Activated CD8-positive, alpha-beta memory T cell treated with anti-CD3 and anti-CD28 coated beads for 1 hour (primary cell): ENCODE measurements at places on chromosomes 5 and 9.

- DNase-seq = no peak
These were observed 820.8 kb upstream of the EDIL3 start for GRCh38 chr5:85205430-85205829.

DNA sequence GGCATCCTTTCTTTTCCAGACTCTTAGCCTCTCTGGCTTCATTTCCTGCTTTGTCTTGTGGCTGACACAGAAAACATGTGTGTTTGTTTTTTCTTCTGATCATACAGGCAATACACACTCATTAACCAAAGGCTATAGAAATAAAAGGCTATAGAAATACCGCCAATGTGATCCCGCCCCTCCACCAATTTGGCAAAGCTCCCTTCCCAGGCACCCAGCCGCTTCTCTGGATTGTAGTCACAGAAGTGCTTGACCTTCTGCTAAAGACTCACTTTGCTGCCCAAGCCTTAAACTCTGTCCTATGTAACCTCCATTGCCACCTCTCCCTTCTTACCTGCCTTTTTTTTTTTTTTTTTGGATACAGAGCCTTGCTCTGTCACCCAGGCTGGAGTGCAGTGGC lies 5.3 kb downstream of the TXNDC15 start:
- no peak for DNase-seq

- no peak for DNase-seq
These were observed 142.9 kb downstream of the AOPEP start for GRCh38 chr9:94869415-94869843.

- no peak for DNase-seq
These were observed 133.0 kb downstream of the C9orf50 start for GRCh38 chr9:129487658-129488483.

- no peak for DNase-seq
These were observed 11.5 kb upstream of the OTULINL start for GRCh38 chr5:14569948-14570691.

GRCh38 chr9:38422555-38423260 lies 1.5 kb downstream of the IGFBPL1 start:
- no peak for DNase-seq

- no peak for DNase-seq
These were observed 70.4 kb downstream of the HRH2 start for GRCh38 chr5:175728316-175728715.

- DNase-seq = no peak
These were observed 476.8 kb downstream of the CETN3 start for GRCh38 chr5:89932771-89933181.

GRCh38 chr5:167509076-167509475 lies 782.4 kb upstream of the WWC1 start:
- no peak for DNase-seq

GRCh38 chr9:106228861-106229260 lies 534.5 kb downstream of the TMEM38B start:
- no peak for DNase-seq

- DNase-seq = no peak
These were observed 248.6 kb downstream of the IRX1 start for GRCh38 chr5:3844266-3844665.

DNA sequence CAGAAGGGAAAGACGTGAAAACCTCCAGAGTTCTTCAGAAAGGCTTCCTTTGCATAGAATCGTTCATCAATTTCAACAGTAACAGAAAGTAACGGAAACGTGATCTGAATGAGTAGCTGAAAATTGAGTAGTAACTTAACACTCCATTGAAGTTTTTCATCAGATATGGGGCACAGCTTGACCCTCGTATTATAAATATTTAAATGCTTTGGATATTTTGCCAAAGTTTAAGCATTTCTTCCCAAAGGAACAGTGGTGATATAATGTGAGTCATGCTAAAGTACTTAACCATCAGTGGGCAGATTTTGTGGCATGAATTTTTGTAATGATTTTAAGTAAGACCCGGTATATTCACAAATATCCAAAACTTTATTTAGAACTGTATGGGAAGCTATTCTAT lies 67.4 kb upstream of the ADAMTS19 start:
- no peak for DNase-seq

DNA sequence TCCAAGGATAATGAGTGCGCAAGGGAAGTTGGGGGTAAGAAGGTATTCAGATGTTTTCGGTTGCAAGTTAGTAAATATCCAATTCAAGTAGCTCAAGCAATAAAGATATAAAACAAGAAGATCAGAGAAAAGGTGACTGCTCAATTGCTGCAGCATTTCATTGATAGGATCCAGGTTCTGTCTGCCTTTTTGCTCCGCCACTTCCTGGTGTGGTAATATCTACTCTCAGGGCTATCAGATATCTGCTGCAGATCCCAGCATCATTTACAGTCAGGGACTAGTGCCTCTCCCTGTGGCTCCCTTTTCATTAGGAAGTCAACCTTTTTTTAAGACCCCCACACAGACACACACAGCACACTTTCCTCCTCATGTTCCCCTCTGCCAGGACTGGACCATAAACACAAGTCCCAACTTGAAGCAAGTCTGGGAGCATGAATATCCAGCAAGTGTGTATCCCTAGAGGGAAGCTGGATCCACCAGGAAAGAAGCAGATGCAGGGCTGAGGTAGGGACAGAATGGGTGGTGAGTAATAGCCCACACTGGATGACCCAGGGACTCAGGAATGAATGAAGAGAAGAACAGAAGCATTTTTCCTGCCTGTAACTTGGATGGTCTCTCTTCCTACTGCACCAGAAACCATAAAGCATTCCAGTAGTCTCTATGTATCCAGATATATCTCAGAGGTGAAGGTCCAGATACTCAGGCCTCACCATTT lies 53.7 kb downstream of the ZNF622 start:
- DNase-seq = no peak

DNA sequence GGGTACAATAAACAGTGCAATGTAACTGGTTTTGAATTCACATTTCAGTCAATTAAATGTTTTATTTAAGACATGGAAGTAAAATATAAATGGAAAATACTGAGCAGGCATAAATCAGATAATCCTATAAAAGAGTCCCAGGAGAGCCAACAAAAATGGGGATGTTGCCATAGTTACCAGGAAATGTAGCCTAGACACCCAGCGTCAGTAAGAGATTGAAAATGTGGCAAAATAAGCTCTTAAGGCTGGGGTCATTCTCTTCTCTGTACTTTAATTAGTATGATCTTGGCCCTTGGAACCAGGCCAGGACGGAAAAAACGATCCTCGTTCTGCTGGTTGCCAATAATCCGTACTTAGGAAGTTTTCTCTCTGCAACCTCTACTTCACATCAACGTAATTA lies 18.9 kb upstream of the RASEF start:
- DNase-seq = no peak

DNA sequence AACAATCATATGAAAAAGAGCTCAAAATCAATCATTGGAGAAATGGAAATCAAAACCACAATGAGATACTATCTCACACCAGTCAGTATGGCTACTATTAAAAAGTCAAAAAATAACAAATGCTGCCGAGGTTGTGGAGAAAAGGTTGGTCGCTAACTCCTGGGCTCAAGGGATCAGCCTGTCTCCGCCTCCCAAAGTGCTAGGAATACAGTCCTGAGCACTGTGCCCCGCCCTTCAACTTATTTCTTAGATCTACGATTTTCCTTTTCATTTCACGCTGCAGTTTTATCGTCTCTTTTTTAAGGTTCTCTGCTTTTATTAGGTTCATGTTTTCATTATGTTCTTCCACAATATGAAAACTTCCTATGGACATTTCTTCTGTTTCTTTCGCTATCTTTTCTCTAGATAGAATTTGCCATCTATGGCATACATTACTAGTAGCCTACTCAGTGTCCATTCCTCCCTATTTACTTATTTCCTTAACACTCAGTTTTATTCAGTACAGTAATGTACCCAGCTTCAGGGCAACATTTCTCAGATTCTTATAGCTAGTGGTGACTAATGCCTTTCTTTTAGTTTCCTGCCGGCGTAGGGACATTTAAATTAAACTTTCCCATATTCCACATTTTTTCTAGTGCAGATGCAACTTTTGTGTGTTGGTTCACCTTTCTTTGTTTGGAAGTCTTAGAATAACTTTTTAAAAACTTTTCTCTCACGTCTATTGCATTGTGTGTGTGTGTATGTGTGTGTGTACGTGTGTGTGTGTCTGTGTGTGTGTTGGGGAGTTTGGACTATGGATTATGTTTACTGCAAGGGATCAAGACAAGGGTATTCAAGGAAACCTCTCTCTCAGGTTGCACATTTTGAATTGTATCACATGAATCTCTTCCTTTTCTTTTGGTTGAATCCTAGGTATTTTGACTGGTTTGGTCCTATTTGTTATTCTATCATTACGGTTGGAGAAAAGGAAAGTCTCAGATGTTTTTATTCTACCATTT lies 21.6 kb upstream of the FBN2 start:
- DNase-seq = no peak

- no peak for DNase-seq
These were observed 34.7 kb downstream of the DIMT1 start for GRCh38 chr5:62369039-62369438.

DNA sequence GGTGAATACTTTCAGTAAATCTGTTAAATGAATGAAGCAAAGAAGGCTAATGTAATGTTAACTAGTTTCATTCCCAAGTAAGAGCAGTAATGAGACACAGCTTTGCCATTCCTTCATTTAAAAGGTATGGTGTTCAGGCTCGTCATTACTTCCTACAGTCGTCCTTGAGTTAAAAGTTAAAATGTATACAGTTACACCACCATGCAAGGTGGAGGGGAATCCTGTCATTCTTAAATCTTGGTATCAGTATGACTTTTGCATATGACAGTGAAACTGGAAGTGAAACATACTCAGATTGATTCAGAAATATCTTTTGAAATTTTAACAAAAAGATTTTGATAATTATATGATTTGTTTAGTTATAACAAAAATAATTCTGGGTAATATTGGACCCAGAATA lies 25.9 kb downstream of the MTRR start:
- no peak for DNase-seq

- no peak for DNase-seq
These were observed 97.1 kb upstream of the TAF11L2 start for GRCh38 chr5:17400724-17401469.

DNA sequence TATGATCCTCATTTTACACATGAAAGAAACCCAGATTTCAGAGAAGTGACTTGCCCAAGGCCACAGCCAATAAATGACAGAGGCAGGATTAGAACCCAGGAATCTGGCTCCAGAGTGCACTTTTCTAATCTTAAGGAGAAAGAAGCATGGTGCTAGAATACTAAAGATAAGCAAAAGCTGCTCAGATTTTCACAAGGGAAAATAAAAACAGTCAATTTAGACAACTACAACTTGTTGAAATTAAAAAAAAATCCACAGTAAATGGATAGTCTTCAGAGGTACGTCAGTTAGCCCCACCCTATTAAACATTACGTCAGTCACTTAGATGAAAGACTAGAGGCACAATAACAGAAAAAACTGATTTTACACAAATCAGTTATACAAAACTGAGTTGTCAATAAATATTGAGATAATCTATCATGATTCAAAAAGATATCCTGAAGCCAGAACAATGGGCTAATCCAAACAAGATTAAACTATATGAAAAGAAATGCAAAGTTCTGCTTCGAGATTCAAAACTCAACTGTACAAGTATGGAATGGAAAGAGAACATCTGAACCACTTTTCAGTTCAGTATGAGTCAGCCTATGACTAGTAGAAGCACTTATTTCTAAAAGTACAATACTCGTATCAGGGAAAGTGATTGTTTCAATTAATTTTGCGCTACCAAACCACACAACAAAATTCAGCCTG lies 9.3 kb downstream of the TMEM245 start:
- no peak for DNase-seq

GRCh38 chr5:154313360-154314017 lies 123.0 kb downstream of the GALNT10 start:
- DNase-seq = no peak

GRCh38 chr5:151107084-151107483 lies 26.2 kb upstream of the TNIP1 start:
- DNase-seq = no peak

DNA sequence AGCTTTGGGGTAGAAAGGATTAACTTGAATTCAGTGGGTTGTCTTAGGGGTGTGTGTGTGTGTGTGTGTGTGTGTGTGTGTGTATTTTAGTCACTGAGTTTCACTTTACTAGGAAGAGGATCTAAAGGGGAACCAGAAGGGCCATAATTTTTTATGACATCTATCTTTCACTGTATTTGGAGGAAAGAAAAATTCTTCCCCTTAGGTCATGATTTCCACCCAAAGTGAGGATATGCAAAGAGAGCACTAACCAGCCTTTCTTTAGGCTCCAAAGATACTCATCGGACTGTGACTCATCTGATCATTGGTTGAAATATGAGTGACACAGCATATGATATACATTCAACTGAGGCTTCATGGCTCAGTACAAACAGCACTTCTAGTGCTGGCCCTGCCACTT lies 75.2 kb upstream of the RASGRF2 start:
- DNase-seq = no peak
